ENCODE measurements at places on chromosomes 7 and 10.
A peak's percentile ranks its signal among the peaks of the same experiment; 100 is the strongest.

DNA sequence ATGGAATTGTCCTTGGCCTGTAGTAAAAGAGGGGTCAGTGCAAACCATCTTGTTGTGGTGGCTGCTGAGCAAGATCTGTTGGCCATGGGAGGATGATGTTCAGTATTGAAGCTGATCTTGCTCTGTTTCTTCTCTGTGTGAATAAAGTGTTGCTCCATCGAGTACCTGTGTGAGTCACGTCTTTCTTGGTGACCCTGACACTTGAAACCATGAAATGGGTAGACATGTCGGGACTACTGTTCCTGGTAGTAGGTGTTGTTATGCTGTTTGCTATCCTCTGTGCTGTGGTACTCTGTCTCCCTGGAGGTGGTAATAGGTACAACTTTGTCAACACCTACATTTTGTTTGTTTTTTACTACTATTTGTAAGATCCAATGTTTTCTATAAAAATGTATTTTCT lies 330.6 kb downstream of the MDFIC start:
- DNase-seq: no peak

GRCh38 chr7:115191526-115191925 lies 269.6 kb downstream of the MDFIC start:
- no peak for DNase-seq

GRCh38 chr10:122054048-122055025 lies 65.4 kb downstream of the TACC2 start:
- peak; percentile 43 for DNase-seq

- DNase-seq: no peak
Observed at GRCh38 chr10:18713077-18713476, 53.8 kb downstream of the ARL5B start.

DNA sequence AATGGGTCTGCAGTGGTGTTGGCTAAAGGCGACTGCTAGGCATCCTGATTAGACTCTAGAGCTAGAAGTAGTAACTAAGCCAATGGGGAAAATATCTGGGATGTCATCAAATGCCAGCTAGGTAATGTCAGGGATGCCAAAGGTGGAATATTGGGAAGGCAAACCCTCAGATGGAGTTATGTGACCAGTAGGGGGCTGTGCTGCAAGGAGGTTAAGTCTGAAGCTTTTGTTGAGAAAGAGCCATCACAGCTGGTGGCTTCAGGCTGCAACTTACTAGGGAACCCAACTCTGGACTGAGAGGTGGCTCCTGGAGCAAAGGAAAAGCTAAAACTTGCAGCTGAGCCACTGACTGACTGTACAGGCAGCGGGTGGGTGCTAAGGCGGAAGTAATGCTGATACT lies 576.9 kb upstream of the GHITM start:
- no peak for DNase-seq

Measured in hematopoietic multipotent progenitor cell treated with erythropoietin and hydrocortisone succinate and interleukin-3 and kit ligand, for 6 days (in vitro differentiated cells).